Fibroblast of skin of abdomen (primary cell): ENCODE measurements at places on chromosomes 5 and 9.

GRCh38 chr9:92493749-92494387 lies 11.6 kb upstream of the ASPN start:
- DNase-seq: no peak

- peak; percentile 42 for DNase-seq
Observed at GRCh38 chr9:106704056-106704615, 158.8 kb upstream of the ZNF462 start.

DNA sequence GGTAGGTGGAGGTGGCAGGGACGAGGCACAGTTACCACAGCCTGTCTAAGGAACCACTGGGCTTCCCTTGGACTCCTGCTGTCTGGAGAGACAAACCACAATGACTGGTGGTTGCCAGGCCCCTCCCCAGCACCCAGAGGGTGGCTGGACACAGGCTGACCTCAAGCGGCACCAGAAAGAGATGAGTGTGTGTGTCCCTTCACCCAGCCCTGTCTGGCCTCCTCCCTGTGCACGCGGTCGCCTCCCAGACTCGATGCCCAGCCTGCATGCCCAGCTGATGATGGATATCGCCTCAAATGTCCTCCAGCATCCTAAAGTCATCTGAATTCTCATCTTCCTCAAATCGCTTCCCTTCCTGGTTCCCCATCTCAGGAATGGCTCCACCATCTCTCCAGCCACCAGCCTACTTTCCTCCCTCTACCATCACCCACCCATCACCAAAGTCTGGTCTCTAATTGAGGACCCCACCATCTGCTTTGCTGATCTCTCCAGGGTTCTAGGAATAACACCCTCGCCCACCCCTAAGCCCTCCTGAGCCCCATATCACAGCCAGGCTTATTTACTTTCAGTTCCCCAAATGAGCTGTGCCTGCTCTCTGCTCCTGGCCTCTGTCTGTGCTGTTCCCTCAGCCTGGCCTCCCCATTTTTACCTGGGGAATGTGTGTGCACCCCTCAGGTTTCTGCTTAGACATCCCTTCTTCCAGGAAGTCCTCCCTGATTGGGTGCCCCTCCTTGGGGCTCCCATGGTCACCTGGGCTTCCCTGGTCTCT lies 52.5 kb upstream of the GGTA1 start:
- DNase-seq: no peak

DNA sequence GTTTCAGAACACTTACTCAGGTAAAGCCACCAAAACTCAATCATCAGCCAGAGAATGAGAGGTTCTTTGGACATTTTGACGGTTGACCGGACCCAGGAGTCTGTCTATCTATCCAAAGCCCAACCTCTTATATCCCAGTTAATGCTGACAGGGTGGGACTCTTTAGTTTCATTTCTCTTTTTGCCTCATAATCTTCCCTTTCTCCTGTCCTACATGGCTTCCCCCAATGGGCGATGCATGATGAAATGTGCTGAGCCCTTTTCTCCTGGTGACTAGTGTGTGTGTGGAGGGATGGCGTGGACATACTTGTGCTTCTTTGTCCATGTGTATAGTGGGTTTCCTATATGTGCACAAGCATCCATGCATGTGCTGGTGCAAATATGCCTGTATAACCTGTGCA lies at the start of gene TIMD4:
TSS of gene TIMD4 (minus strand) at position 102 of the 400 bp plus-strand sequence. CDS start at position 74, 28 bp downstream.
- no peak for DNase-seq

DNA sequence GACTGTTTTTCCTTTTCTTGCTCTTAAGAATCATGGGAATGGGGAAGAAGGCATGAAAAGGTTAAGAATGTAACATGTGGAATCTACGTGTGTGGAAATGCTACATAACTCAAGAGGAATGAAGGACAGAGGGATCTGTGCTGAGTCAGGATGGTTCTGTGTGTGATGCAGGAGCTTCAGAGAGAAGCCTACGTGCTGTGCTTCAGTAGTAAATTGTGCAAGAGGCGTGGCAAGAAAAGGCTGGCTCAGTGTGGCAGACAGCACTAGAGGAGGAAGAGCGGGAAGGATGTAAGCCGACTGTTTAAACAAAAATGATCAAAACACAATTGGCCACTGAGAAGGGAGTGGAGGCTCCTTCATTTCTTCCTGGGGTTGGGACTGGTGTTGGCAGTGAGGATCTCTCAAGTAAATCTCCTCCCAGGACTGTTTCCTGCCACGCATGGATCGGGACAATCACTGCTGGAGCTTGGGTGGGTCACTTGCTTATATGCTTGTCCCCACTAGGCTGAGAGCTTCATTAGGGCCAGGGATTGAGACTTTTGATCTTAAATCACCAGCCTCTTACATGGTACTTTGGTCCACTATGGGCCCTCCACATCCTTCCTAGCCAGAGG lies 59.4 kb upstream of the BASP1 start:
- DNase-seq: peak; percentile 99

GRCh38 chr5:133236976-133237375 lies 185.2 kb downstream of the HSPA4 start:
- DNase-seq: no peak
